NCI-H1694 (cell line): ENCODE measurements at places on chromosomes 2 and 18.

DNA sequence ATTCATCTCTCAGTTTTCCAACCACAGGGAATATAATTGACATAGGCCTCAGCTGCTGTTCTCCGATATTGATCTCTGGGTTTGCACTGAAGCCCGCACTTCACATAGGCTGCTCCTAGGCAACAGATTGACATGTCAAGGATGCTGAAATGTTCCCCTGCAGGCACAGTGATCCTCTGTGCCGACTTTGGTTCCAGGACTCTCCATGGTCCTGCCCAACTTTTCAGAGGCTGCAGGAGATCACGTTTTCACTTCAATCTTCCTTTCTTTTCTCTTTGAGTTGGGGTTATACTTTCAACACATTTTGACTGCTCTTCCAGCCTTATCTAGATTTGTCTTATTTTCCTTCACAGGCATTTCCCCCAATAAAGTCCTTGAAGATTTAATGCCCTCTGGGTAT lies 1361.0 kb downstream of the DSC3 start:
- DNase-seq, result no peak

DNA sequence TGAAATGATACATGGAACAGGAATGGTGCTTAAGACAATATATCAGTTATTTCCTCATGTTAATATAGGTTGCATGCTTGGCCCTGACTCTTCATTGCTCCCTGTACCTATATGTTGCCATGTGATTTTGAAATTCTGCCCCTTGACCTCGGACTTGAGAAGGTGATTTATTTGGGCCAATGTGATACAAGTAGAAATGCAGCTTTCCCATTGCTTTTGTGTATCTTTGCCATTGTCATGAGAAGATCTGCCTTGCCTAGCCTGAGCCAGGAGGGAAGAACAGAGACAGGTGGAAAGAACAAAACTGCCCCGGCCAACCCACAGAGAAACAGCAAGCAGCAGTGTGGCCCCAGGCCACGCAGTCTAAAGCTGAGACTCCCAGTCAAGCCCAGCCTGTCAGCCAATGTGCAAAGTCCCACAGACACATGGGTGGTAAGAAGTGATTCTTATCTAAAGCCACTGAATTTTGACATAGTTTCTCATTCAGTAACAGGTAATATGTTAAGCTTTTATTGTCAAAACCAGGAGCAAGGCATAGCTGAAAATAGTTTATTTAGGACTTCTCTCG lies 245.7 kb upstream of the RND3 start:
- no peak for DNase-seq

DNA sequence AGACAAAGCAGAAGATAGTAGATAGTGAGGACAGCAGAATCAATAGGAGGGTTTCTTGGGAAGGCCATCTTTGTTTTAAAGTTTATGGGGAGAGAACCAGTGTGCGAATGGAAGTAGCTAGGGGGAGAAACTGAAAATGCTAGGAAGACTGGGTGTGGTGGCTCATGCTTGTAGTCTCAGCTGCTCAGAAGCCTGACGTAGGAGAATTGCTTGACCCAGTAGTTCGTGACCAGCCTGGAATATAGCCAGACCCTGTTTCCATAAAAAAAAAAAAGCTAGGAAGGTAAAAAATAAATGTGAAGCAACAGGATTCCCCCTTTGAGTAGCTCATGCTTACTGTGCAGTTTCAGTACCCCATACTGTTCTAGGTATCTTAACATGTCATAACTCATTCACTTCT lies 19.2 kb upstream of the DRC1 start:
- no peak for DNase-seq

DNA sequence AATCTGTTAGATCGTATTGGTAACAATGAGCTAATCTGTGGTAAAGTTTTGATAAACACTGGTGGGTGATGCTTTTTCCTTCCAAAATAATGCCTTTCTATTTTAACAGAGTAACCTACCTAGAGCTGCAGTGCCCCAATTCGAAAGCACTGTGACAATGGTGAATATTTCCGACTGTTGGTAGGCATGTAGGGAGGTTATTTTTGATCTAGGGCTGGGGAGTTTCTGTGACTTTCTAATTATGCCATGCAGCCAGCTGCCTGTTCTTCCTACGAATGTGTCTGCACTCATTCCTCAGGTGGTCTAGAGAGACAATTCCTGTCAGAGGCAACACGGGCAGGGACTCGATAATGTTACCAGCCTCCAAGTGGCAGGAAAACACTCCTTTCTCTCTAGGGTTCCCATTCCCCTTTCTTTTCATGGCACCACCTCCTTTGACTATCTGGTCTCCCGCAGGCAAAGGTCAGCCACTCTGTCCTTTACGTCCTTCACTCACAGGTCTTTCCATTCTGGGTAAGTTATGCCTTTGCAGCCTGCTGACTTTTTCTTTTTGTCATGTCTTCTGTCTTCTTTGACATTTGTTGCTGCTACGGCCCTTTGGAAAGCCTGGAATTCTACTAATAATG lies 167.2 kb upstream of the MGAT5 start:
- DNase-seq, result no peak

- DNase-seq, result no peak
These were observed 81.4 kb upstream of the GATA6 start for GRCh38 chr18:22088029-22088428.

- DNase-seq, result no peak
These were observed 155.1 kb downstream of the DOCK10 start for GRCh38 chr2:224887141-224887540.

DNA sequence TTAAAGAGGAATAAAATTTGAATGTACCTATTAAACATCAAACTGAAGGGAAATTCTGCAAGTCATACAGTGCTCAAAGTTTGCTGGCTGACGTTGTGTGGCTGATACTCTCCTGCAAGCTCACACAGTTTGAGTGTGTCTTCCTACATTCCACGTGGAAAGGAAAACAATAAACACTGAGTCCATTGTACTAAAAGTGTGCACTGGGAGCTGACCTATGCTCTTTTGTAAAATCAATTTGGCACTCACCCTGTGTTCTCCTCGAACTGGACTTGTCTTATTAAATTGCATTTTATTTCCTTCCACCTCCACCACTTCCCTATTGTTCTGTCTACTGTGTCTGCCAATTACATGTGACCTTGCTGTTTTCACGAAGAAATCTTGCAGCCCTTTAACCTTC lies 458.0 kb downstream of the CPS1 start:
- no peak for DNase-seq

DNA sequence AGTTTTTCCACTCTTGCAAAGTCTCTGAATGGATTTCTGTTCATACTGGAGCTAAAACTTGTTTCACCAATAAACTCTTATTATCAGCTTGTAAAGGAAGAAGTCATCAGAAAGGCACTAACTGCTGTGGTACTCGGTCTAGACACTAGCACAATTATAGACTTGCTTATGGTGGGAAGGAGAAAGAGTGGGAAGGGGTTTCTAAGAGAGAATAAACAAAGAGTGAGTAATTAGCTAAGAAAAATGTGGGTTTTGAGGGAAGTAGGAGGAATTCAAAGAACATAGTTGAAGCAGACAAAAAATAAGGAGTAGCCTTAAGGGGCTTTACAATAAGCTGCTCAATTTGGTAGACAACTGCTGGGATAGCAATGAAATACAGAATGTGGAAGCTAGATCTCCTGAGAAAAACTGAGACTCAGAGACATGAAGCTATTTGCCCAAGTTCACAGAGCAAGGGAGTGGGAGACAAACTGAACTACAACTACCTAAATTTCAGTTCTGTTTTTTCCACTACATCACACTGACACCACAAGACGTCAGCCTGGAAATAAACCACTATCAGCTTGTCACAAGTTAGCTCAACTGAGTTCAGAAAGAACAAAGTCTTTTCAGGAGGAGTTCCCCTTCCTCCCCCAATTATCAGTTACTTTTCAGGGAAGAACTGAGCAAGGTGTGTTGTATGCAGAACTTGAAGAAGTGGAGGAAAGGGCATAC lies 59.7 kb downstream of the MAP4K3 start:
- no peak for DNase-seq

DNA sequence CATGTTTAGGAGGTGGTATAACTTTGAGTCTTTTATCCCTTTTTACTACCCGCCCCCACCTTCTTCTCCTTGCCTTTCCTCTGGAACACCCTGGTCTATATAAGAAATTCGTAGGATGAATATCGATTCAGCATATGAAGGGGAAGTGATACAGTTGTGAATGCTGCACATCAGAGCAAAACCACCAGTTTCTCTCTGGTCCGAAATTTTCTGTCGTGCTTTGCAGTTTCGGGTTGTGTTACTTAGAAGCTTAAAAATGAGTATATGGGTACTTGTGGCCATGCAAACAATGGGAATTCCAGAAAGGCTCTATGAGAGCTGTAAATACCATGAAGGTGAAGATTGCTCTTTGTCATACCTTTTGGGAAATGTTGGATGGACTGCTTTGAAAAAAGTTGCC lies 60.6 kb downstream of the DAW1 start:
- DNase-seq, result no peak

- DNase-seq, result no peak
These were observed 286.0 kb upstream of the SLC14A2 start for GRCh38 chr18:45329316-45329715.

- DNase-seq, result no peak
These were observed 325.3 kb upstream of the MEX3C start for GRCh38 chr18:51522821-51523220.

GRCh38 chr2:29336341-29337241 lies 221.4 kb downstream of the CLIP4 start:
- DNase-seq, result peak; percentile 68

DNA sequence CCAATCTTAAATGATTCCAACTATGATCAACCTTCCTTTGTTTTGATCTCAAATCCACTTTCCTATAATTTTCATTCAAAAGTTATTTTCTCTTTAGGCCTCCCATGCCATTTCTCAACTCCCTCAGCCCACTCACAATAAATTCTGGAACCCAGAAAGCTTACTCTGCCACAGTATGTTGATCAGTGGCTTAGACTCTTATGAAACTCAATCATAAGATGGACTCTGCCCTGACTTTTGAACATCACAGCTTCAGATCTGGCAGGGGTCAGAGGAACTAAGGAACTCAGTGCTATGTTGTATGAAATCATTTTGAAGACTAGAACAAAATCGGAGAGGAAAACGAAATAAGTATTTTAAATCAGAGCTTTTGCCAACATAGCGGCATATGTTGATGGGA lies 59.8 kb upstream of the LGALSL start:
- no peak for DNase-seq

DNA sequence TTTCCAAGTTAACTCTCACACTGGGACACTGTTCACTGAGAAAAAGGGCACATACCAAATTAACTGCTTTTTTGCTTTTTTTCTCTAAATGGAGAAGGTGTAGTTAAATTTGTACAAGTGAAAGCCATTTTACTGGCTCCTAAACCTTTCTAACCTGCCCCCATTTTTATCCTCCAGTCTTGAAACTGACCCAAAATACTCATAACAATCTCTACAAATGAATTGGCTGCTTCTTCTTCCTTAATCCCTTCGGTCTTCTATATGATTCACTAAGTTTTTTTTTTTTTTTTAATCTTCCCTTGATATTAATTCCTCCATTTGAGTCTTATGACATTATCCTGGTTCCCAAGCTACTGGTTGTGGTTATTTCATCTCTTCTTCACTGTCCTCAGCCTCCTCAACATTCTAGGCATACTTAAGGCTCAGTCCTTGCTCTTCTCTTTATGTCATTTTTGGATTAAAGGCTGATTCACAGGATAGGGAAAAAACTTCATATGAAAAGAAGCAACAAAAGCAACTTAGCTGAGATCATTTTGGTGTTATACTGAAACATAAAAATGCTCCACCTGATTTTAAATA lies 19.8 kb downstream of the ORC2 start:
- DNase-seq, result no peak

- no peak for DNase-seq
These were observed 28.0 kb downstream of the LHCGR start for GRCh38 chr2:48727560-48727959.

GRCh38 chr2:225122583-225123486 lies 80.6 kb upstream of the DOCK10 start:
- peak; percentile 36 for DNase-seq

GRCh38 chr18:60120231-60120750 lies 220.5 kb downstream of the PMAIP1 start:
- no peak for DNase-seq

- DNase-seq, result no peak
These were observed 12.6 kb upstream of the NCL start for GRCh38 chr2:231476920-231477319.

GRCh38 chr2:151852260-151853069 lies 24.2 kb upstream of the ARL5A start:
- no peak for DNase-seq
